Stimulated activated CD4-positive, alpha-beta T cell treated with anti-CD3 and anti-CD28 coated beads, Interleukin-15, amount 100 ng/mL, for 1 hour (primary cell): ENCODE measurements at places on chromosomes 4 and X.

DNA sequence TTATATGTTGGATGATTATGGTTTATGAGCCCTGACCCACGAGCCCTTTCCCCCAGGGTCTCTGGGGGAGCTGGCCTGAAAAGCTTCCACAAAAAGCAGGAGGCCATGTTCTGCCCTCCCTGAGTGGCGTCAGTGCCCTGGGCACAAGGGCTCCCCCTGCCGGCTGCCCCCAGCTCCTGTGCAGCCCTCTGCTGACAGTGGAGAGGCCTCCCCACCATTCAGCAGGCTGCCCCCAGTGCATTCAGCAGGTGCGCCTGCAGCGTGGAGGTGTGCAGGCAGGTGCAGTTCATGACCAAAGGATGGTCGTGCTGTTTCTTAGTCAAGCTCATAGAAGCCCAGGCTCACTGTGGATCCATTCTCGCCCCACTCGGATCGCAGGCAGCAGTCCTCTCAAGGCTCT, 12.5 kb upstream of the S100P start:
- no peak for DNase-seq

GRCh38 chrX:18351784-18352183, 2.7 kb downstream of the SCML2 start:
- DNase-seq, result no peak

GRCh38 chr4:3158841-3159240, 84.4 kb downstream of the HTT start:
- DNase-seq, result no peak

DNA sequence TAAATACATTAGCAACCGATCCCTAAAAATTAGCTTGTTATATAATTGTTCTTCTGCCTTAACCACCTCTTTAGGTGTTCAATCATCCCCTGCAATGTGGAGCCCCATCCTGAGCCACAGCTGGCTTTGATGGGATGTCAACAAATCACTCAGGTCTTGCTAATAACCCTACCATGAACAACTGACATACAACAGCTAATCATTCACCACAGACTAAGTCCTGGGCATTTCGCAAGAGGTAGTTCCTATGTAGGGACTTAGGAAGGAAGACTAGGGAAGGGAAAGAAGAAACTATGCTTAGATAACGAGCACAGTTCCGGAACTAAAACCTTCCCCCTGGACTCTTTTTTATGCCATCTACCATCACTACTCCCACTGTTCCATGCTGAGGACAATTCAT, 63.6 kb upstream of the PTCHD1 start:
- no peak for DNase-seq
